Nephron progenitor cell (in vitro differentiated cells): ENCODE measurements at places on chromosomes 5 and 9.
A peak's percentile ranks its signal among the peaks of the same experiment; 100 is the strongest.

DNA sequence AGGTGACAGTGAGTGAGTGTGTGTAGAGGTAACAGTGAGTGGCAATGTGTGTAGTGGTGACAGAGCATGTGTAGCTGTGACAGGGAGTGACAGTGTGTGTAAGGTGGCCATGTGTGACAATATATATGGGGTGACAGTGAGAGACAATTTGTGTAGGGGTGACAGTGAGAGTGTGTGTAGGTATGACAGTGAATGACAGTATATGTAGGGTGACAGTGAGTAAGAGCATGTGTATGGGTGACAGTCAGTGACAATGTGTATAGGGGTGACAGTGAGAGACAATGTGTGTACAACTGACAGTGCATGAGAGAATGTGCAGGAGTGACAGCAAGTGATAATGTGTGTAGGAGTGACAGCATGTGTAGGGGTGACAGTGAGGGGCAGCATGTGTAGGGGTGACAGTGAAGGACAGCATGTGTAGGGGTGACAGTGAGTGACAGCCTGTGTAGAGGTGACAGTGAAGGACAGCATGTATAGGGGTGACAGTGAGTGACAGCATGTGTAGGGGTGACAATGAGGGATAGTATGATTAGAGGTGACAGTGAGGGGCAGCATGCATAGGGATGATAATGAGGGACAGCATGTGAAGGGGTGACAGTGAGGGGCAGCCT, 10.1 kb upstream of the GAPT start:
- no peak for DNase-seq

DNA sequence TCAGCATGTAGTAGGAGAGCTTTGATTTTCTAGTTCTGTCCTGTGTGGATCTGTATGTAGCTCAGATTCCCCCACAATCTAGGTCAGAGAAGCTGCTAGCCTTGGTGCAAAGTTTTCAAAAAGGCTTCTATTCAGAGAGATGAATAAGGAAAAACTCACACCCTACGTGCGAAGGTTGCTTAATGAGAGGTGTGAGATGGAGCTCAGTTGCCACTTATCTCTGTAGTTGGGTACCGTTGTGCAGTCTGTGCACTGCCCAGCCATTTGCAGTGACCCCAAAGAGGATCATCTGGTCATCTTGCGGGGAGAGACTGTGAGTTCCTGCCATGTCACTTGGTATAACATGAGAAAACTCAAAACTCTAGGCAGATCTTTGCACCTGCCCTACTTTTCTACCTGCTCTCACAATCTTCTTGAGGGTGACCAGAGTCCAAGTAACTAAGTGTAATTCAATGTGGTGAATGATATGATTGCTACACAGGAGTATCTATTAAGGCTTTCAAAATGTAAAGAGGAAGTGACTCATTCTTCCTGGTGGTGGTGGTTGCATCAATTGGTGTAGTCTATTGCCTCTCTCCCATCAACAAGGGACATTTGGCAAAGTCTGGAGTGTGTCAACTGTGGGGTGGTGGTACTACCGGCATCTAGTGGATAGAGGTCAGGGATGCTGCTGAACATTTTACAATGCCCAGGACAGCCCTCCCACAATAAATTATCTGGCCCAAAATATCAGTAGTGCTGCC, 65.2 kb downstream of the TMC1 start:
- DNase-seq, result no peak

DNA sequence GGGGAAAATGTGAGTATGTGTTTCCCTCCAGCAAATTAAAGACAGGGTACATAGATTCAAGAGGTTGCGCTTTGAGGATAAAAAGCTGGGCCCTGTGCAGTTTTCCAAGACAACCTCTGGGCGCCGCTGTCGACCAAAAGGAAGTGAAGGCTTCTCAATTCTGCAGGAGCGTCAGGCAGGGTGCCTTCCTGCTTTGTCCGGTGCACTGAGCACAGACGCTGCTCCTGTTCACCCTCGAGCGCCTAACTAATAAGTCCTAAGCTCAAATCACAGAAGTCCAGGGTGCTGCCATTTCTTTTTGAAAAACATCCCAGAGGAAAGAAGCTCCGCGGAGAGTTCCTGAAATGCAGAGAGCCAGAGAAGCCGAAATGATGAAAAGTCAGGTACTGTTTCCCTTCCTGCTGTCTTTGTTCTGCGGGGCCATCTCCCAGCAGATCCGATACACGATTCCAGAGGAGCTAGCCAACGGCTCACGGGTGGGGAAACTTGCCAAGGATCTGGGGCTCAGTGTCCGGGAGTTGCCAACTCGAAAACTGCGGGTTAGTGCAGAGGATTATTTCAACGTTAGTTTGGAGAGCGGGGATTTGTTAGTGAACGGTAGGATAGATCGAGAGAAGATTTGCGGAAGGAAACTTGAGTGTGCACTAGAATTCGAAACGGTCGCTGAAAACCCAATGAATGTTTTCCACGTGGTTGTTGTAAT, at the start of gene PCDHGB1:
PCDHGB1 (plus strand) TSS at position 183 of the 703 bp plus-strand sequence; CDS start at position 345, 162 bp downstream.
- peak; percentile 38 for DNase-seq

DNA sequence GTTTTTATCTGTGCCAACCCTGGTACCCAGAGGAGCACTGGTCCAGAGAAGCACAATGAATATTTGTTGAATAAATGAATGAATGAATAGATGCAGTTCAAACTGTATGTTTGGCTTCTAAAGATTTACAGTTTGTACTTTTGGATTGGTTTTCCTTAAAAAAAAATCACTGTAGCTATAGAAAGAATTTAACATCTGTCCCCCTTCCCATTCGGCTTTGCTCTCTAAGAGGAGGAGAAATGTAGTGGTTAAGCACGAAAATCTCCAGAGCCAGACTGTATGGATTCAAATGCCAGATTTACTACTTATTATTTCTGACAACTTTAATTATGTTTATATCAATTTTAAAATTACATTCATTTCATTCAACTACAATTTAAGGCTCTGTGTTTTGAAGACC, 98.8 kb upstream of the MAMDC2 start:
- DNase-seq, result no peak

- DNase-seq, result no peak
These were observed 542 bp downstream of the FKBP15 start for GRCh38 chr9:113220467-113221002.

GRCh38 chr9:27337236-27337635, 40.3 kb upstream of the EQTN start:
- no peak for DNase-seq

DNA sequence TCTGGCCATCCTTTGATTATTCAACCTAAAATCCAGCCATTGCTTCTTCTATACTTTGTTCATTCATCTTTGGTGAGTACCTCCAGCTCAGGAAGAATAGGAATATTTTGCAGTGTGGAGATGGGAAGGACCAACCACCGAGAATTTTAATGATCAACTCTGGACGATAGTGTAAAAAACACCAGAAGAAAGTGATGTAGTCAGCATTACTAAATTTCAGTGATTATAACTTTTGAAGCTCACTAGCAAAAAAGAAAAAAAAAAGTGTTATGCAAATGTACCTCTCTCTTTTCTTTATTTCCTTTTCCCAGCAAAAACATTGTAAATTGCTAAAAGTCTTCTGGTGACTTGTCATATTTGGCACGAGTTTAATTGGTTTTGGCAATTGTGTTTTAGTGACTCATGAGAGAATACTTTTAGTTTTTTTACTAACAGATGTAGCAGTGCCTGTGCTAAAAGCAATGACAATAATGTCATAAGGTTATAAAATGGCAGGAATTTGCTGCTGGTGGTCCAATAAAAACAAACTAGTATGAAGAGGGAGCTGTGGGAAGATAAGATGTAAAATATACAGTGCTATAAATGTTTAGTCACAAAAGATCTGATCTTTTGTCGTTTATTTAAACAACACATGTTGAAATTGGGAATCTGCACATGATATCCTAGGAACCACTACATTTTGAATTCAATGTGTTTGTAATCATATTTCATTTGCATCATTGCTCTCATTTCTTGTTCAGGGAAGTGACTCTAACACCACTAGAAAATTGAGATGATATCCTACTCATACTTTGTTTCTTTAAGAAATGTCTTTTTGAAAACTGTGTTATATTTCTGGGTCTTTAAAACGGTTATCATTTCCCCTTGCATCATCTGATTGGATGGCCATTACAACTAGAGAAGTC, 81.3 kb upstream of the ERCC6L2 start:
- DNase-seq, result no peak

- DNase-seq, result peak; percentile 60
These were observed 5.5 kb downstream of the SEPTIN8 start for GRCh38 chr5:132771503-132771998.

GRCh38 chr5:155728857-155729683, 597.9 kb upstream of the SGCD start:
- peak; percentile 34 for DNase-seq

DNA sequence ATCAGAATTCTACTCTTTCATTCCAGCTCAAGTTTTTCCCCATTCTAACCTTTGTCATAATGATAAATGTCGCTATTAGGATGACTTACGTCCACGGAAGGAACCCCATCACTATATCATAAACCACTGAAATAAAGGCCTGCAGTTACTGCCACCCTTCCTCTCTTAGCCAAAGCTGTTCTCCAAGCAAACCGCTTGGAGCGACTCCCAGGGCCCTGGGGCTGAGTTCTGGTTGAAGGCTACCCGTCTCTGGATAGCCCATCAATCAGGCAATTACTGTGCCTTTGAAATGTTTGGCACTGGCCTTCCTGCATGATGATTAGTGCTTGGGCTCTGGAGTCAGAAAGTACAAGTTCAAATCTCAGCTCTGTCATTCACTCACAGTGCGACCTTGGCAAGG, 386.0 kb downstream of the SPOCK1 start:
- DNase-seq, result no peak

- DNase-seq, result no peak
These were observed 69.9 kb downstream of the JAKMIP2 start for GRCh38 chr5:147712598-147712997.

DNA sequence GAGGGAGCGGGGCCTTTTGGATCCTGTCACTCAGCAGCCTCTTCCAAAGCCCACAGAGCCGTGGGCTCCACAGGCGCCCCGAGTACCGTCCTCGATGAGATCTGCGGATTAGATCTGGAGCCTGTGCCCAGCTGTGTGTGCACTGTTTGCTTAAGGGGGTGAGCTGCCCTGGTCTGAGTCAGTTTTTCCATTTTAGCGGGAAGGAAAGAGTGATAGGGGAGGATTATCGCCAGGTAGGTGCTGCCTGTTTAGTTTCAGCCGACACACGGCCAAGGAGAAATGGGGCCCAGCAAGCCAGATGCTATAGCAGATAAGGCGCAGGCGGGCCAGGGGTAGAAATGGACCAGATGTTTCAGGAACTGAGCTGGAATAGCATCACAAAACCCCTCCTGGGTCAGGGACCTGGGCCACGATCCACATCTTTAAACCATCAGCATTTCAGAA, 18.1 kb downstream of the COL5A1 start:
- no peak for DNase-seq
